ENCODE measurements at places on chromosomes 2 and 18. TPM values are rescaled to one million over a fixed set of nuclear protein-coding genes. Genes with fewer than 3 reads are reported as not detected.

SLC11A1 gene
- total RNA-seq = 0.10 TPM

- DNase-seq = no peak
Observed at GRCh38 chr2:25366629-25367028, 24.9 kb upstream of the DNMT3A start.

DNA sequence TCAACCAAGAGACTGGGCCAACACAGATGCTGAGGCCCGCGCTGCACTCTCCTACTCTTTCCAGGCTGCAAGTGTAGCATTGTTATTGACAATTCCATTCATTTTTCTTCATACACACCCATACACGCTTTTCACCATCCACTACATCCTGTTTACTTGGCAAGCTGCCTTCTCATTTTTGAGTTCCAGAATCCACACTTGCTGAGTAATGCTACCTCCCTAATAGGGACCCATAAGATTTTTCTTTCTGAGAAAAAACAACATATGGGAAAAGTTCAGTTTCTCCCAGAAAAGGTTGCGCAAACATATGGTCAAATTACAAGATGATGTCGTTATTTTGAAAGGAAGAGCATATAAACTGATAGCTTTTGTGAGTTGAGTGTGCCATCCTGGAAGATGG, 3.3 kb upstream of the NETO1 start:
- DNase-seq = no peak

ANKMY1 gene
- 4.0 TPM for total RNA-seq

DNA sequence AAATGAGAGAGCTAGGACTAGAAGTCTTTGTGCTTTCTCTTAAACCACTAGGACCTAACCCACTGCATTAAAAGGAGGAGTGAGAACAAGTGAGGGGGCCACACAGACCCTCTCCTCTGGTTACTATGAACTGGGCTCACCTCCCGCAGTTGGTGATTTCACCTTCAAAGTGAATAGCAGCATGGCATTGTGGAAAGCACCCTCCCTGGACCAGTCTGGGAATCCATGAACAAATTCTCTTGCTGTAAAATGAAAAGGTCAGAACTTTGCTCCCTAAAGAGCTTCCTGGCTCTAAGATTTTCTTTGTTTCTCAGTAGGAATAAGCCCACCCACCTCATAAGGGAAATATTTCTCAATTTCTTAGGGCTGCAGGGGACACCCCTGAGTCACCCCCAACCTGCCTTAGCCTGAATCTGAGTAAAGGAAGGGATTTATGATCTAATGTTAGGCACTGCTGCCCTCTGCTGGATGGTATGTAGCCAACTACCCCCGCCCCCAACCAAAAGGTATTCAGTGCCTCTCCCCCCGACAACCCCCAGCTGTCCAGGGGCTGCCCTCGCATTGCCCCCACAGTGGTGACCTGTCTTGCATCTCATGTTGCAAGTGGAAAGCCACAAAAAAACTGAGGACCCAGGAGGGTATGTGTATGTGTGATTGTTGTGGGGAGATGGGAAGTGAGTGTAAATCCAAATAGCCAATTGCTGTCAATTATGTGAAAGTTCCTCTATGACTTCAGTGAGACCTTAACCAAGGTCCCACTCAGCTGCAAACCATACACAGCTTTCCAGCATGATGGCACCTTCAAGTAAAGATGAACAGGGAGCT, 230.9 kb upstream of the SLC14A2 start:
- peak; percentile 47 for DNase-seq

DNA sequence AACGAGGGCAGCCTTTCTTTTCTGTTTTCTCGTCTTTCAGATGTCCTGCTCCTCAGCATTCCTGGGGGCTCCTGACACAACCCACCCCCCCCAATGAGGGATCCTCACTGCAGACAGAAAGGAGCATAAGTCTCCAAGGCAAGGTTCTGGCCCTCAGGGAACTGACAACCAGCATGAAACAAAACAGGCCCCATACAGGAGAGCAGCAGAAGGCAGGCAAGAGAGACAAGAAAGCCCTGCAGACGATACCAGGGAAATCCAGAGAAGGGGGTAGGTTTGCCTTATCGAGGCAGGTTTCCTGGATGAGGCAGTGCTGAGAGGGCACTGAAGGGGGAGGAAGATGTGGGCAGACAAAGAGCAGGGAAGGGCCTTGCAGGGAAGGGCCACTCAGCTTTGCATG, 103.9 kb upstream of the EPAS1 start:
- no peak for DNase-seq

DNA sequence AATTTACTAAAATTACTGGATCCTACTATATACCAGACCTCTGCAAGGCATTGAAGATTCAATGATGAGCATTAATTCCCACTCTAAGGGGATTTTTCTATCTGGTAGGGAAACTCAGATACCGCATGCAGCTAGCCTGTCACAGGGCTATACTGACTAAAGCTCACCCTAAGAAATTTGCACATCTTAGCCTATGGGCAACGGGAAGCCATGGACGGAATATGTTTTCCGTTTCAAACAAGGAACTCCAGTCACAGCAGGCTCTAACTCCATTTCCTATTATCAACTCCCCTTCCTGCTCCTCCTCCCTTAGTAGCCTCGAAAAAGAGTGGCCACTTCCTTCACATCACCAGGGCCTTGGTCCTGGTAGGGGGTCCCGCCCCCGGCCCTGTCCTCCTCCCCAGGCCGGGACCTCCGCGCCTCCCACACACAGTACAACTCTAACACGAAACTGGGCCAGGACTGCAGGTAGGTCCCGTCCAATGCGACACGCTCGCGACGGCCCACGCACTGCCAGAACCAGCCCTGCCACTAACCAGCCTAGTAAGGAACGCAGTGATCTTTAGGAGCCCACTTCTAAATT, 659 bp upstream of the COX5B start:
- DNase-seq = peak; percentile 26

GRCh38 chr18:32867936-32868335, 95.1 kb upstream of the KLHL14 start:
- DNase-seq = no peak

- no peak for DNase-seq
Observed at GRCh38 chr2:15999596-16000469, 59.5 kb downstream of the MYCN start.

ZDBF2 gene
- 9.6 TPM for total RNA-seq

DNA sequence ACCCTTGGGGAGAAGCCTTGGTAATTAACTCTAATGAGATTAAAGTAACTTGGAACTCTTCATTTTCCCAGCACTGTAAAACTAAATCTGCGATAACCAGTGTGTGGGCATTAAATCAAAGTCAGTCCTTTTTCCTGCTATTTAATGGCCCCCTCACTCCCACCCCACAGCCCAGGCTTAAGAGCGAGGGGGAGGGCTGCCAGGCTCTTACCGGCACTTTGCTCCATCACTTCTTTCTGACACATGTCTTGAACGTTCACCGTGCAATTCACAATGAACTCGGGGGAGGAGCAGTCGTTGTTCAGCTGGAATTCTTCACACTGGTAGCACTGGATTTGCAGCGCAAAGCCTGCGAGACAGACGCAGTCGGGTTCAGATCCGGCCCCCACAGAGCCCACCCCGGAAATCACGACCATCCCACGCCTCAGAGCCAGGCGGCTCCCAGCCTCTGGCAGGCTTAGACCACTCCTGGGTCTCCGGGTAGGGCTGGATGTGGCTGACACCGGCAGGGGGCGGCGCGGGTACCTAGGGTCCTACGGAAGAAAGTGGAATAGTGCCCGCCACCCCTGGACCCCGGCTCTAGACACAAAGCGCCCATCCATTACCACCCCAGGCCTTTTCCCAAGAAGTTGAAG, 1.7 kb downstream of the LYPD1 start:
- no peak for DNase-seq

- peak; percentile 81 for DNase-seq
Observed at GRCh38 chr2:127770973-127771735, 39.8 kb downstream of the WDR33 start.

DNA sequence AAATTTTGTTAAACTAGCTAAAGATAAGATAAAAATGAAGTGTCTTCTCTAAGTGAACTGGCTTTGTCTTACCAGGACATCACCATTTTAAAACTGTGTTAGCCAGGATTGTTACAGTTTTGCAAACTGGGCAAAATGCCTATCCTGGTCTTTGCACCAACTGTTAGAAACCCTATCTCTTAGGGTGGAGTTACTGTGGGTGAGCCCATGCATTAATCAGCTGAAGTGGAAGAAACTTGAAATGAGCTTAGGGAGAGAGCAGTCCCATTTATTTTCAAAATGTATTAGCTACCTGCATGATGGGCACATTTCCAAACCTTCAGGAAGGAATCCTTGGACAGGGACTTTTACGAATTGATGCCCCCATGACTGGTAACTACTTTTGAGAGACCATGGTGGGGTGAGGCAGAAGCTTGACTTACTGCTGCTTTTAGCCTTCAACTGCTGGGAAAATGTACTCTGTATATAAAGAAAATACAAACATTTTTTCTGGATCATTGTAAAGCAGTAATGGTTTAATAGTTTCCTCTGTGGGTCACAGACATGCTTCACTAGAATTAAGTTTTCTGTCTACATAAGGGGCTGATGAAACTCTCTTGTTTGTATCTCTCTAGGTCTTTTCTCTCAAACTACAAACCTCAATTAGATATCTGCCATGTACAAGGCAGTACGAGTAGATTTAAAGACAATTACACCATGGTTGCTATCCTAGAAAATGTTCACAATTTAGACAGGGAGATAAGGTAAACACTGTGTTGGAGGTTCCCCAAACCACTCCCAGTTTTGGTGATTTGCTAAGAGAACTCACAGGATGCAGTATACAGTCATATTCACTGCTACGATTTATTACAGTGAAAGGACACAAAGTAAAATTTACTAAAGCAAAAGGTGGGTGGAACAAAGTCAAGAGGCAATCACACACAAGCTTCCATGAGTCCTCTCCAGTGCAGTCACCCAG, 321.4 kb upstream of the MMADHC start:
- peak; percentile 24 for DNase-seq

ABHD1 gene
- not detected for total RNA-seq

DNA sequence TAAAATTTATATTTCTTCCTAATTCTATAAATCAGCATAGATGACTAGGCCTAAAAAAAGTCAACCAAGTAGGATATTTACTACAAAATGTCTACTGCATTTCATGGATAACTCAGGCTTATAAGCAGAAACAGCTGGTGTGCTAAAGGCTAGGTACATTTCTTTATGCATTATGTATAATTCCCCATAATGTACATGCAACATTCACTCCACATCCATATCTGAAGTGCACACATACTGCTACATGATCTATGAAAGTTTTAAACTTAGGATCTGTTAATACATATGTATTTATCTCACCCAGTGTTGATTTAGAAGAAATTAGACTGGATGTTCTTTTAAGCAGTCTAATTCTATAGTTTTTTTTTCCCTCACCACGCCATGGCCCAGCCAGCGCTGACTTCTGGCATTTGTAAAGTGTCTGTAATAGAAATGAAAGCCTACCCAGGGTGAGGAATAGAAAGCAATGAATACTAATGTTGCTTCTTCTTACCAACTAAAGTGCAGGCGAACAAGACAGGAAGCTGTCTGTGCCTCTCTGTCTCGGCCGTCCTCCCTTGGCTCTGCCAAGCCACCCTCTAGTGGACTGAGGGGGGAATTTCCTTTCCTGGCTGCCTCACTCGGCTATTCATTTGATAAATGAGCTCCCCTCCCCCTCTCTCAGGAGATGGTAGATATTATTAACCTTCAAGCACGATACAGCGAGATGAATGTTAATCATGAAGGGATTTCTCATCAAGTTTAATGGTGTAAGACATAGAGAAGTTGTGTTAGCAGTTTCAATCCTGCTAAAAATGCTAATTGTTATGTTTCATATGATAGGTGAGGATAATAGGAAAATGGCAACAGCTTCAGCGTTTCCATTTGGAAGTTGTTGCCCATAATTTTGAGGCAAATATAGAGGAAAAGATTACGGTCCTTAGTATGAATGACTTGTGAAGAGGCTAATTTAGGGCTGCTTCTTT, 384.5 kb downstream of the MTX2 start:
- peak; percentile 83 for DNase-seq

GRCh38 chr18:13623348-13623747, 103.0 kb downstream of the FAM210A start:
- DNase-seq = no peak

GRCh38 chr2:120345608-120346007, 328 bp upstream of the INHBB start:
- no peak for DNase-seq

CNGA3 gene
- not detected for total RNA-seq

DNA sequence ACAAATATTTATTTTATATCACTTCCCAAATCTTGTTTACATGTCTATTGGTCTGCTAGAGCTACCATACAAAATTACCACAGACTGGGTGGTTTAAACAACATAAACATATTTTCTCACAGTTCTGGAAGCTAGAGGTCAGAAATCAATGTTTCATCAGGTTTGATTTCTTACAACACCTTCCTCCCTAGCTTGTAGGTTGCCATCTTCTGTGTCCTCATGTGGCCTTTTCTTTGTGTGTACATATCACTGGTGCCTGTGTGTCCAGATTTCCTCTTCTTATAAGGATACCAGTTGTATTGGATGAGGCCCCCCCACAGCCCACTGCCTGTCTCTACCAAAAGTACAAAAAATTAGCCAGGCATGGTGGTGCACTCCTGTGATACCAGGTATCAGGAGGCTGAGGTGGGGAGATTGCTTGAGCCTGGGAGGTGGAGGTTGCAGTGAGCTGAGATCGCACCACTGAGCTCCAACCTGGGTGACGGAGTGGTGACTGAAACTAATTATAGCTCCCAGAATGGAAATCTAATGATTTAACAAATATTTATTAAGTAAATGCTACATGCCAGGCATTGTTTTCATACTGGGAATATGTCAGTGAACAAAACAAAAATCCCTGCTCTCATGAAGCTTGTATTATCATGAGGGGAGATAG, 13.6 kb downstream of the EML4 start:
- no peak for DNase-seq

DNA sequence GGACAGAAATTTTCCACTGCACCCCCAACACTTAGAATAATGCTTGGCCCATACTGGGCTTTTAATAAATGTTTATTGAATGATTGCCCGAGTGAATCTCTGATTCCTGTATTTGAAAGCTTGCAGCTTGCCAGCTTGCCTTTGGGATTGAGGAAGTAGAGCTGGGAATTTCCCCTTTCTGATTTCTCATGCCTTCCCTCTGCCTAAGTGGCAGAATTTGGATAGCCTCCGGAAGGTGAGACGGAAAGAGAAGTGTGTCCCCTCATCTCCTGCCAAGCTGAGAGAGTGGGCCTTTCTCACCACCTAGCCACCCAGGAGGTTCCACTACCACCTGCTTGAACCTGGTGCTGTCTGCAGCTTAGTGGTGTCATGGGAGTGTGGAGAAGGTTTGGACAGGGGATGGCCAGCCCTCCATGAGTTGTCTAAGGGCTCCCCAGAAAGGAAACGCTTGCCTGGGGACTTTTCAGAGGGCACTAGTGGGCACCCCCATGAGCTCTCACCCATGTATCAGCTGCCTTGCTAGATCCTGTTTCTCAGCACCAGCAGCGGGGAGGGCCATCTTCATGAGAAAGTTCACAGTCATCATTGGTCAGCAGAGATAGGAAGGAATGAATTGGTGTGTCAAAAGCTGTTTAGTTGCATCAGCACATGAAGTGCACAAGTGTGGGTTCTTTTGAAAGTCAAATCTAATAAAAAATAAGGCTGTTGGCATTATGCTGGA, 8.6 kb upstream of the NCOA1 start:
- no peak for DNase-seq
